ENCODE measurements at places on chromosomes 13 and 19.

GRCh38 chr13:94658926-94659597, 53.3 kb downstream of the SOX21 start:
- no peak for DNase-seq

GRCh38 chr13:99988529-99989275, 7.1 kb downstream of the ZIC2 start:
- no peak for DNase-seq

DNA sequence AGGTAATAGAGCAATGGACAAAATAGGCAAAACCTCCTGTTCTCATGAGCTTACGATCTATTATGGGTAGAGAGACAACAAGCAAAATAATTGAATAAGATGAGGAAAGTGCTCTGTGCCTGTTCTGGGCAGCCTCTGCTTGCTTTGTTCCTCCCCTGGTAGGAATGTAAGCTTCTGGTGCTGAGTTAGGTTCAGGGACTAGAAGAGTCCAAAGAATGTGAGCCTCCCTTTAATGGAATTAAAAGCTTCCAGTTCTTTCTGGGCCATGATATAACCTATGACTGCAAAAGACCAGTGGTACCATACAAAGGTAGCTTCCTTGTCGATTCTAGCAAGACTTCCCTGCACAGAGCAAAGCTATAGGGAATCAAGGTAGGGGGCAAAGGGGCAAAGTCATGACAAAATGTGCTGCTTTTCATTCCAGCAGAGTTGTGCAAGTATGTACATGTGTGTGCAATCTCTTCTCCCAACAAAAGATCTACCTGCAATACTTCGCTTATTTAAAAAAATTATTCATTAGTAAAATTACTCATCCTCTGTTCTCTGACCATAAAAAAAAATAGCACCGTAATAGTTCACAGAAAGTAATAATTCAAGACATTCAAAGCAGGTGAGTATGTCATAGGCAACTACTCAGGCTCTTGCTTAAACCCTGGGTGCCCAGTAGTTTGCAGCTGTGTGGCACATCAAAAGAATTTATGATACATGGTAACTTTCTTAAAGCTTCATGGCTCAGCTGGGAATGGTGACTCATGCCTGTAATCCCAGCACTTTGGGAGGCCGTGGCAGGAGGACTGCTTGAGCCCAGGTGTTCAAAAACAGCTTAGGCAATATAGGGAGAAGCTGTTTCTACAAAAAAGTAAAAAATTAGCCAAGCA, 21.4 kb downstream of the ACOD1 start:
- no peak for DNase-seq

DNA sequence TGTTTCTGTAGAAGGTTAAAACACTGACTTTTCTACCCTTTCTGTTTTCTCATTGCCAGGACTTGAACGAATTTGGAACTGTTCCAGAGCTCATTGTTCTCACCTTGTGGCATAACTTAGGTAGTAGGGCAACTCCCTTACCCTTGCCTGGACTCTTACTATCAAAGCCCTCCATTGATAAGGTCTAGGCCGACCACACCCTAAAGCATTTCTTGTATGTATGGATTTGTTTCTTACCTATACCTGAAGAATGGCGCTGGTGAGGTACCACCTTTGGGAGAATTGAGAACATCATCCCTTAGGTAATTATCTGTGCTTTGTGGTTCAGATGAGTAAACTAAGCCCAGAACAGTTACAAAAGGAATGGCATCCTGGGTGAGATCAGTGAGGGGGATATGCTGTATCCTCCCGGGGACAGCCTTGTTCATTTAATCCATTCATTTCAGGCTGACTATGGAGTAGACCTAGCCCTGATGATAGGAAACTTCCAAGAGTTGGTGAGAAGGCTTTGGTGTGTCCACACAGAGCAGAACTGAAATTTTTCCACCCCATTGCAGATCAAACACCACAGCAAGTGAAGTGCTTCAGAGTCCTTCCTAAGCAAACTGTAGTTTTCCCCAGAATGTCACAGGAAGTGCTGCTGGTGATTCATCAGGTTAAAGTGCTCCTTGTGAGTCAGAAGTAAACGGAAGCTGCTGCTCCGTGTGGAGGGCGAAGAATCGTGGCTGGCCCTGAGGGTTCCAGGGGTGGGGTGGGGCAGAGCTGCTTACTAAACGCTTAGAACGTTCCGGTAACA, 113.0 kb downstream of the TEX26 start:
- DNase-seq = no peak

GRCh38 chr13:73268306-73268705, 209.5 kb downstream of the KLF5 start:
- DNase-seq = no peak

- DNase-seq = no peak
Observed at GRCh38 chr19:50567882-50568727, at the start of gene LRRC4B. TSS of gene LRRC4B (minus strand) at chr19:50568435. CDS start at chr19:50548838, 19,597 bp downstream.

DNA sequence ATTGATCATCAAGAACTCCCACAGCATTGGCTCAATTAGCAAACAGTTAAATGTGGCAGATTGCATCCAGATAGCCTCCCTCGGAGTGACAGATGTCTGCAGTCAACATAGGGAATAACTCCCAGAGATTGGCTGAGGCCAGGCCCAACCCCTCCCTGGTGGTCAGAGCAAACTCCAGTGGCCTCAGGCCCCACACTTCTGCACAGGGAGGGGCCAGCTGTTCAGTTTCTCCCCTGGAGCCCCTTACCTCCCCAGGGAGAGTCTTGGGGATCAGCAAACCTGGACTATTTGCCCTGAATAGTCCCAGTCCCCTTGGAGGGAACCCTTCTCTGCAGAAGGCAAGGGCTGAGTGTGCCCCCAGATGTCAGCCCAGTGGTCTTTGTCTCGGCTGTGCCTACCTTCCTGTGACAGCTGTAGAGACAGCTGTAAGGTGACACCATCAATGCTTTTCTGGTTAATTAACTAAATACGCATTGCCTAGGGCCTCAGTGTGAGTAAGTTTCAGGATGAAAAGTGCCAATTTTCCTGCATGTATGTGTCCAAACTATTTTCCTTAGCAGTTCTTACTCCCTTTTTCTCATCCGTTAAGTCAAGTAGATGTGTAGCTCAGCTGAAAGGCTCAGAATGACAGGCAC, 102.7 kb upstream of the UQCRFS1 start:
- DNase-seq = no peak

DNA sequence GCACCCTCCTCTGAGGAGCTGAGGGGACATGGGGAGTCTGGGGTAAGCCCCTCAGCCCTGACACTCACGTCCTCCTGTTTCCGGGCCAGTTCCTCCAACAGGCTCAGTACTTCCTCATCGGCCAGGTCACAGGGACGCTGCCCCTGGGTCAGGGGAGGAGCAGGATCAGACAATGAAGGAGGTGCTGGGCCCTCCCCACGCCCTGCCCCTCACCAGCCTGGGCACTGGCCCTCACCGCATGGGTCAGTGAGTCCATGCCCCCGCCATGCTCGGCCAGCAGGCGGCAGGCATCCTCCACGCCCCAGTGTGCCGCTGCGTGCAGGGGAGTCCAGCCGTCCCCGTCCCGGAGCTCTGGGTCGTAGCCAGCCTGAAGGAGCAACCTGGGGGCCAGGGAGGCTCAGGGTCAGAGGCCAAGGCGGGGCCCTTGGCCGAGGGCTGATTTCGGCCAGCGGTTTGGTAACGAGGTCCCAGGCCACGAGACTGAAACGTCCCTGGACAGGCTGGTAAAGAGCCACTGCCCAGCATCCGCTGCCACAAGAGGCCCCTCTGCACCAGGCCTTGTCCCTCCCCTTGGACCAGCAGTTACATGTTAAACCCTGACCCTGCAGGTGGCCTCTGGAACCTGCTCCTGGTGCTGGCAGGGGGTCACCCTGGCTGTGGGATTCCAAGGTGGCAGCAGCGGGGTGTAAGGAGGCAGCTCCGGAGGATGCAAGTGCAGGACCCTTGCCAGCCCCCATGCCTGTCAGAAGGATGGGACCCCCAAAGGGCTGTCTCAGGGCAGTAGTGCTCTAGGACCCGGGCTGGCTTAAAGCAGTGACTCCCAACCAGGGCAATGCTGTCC, 18.5 kb downstream of the PPP1R12C start:
- DNase-seq = no peak

DNA sequence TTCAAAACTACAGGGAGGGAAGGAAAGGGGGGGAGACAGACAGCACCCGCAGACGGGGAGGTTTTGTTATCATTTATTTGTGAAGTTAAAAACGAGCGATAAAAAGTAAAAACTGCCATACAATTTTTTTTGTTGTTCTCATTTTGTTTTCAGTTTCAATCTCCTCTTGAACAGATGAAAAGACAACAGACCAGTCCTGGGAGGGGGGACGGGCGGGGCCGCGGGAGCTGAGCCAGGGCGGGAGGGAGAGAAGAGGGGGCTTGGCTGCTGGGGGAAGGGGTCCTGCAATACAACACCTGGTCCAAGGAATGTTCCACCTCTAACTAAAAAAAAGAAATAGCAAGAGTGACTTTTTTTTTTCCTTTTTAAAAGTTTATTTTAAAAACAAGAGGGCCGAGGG, 11.3 kb downstream of the KHSRP start:
- no peak for DNase-seq

GRCh38 chr13:34587576-34587975, 354.5 kb upstream of the NBEA start:
- DNase-seq = no peak

DNA sequence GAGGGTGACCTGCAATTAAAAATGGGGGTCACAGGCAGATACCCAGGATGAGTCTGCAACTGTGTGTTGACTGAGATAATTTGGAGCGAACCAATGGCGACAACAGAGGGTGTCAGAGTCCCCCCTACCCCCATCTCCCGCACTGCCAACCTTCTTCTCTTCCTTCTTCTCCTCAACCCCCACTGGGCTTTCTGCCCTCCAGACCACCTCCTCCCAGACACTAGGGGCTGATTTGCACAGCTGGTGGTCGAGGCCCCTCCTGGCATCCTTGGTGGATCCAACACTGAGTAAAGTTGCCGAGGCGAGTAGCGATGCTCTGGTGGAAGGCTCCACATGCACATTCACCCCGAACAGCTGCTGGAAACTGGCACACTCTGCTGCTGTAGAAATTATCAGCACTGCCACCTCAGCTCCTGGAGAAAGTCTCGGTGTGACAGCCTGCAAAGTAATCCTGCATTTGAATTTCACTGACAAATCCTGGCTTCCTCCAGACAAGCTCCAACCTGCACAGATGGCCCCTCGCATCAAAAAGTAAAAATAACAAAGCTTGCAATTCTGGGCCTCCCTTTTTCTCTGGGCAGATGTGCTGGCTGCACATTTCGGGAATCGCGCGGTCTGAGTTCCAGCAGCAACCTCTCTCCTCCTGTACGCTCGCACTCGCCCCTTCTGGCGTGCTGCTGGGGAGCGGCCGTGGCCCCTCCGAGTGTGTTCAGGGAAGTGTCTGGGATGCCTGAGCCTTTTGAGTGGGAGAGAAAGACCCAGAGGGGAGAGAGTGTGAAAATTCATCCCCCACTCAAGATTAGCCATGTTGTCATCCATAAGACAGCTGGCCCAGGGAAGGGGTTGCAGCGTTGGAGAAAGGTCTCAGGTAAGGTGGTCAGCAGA, 28.5 kb downstream of the CCNE1 start:
- DNase-seq = no peak

GRCh38 chr19:31220540-31220939, 128.7 kb downstream of the TSHZ3 start:
- DNase-seq = no peak

- no peak for DNase-seq
Observed at GRCh38 chr19:18764591-18765051, 26.5 kb downstream of the COMP start.

GRCh38 chr13:57212989-57213388, 46.0 kb downstream of the PRR20E start:
- no peak for DNase-seq

DNA sequence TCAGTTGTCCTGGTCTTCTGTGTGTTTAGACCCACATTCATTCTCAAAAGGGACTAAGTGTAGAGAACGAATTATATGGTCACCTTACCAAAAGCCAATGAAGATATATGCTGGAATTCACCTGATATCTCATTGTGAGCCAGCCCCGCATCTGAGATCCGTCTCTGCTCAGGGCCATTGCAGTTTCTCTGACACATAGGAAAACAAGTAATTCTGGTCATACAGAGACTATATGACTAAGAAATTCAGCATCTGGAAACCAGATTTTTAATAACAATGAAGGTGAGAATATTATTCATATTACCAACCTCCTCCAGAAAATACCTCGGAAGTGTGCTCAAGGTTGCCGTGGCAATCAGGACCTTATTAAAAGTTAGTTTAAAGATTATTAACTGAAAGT, 278.6 kb upstream of the EDNRB start:
- DNase-seq = no peak

GRCh38 chr19:43765109-43765876, 10.5 kb upstream of the SMG9 start:
- no peak for DNase-seq

DNA sequence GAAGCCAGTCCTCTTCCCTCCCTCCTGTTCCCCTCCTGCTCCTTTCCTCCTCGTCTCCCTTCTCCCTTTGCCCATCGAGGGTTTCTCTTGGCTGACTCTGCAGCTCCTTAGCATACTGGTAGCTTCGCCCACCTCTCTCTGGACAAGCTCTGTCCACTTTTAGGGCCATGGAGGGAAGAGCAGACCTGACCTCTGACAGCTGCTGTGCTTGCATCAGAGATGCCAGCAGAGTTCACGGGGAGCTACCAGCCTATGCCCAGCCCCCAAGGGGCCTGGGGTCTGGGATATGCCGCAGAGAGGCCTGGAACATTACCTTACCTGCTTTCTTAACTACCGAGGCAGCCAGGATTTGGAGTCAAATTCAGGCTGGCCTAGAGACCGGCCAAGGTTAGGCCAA, 19.7 kb downstream of the LYL1 start:
- no peak for DNase-seq

GRCh38 chr19:574658-575526, 2.5 kb downstream of the BSG start:
- DNase-seq = no peak

- no peak for DNase-seq
Observed at GRCh38 chr19:15442142-15442920, 7.4 kb downstream of the WIZ start.
